Mucosa of gallbladder (tissue), 1 donor: ENCODE measurements at places on chromosomes 13 and 19.

DNA sequence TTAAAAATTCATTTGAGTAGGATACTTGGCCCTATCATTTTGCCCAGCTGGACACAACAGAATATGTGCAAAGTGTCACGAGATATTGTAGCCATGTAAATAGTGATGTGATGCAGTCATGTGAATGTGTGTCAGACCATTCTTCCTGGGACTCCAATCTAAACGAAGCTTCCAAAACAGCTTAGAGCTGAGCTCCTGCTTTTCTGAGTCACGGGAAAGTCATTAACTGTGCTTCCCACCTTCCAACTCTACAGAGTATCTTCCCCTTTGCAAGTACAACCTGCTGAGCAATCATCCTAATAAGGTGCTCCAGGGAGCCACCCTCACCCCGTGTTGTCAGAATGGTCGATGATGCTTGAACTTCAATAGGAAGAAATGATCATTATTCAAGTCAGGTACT is 294.7 kb downstream of the MYO16 start:
- no peak for DNase-seq

DNA sequence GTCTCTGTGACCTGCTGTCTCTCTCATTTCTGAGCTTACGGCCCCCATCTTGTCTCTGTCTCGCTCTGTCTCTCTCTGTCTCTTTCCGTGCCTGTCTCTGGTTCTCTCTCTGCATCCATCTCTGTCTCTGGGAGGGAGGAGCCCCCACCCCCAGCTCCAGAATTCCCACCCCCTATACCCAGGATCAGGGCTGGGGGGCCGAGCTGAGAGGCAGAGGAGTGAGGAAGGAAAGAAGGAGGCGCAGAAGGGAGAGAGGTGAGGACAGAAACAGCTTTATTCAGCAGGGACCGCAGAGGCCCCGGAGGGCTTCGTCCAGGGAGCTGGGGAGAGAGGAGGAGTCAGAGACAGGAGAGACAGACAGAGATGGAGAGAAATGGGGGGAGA is 14.0 kb downstream of the JOSD2 start:
- no peak for DNase-seq

- no peak for DNase-seq
These were observed 1.5 kb upstream of the HCN2 start for GRCh38 chr19:588093-588740.

DNA sequence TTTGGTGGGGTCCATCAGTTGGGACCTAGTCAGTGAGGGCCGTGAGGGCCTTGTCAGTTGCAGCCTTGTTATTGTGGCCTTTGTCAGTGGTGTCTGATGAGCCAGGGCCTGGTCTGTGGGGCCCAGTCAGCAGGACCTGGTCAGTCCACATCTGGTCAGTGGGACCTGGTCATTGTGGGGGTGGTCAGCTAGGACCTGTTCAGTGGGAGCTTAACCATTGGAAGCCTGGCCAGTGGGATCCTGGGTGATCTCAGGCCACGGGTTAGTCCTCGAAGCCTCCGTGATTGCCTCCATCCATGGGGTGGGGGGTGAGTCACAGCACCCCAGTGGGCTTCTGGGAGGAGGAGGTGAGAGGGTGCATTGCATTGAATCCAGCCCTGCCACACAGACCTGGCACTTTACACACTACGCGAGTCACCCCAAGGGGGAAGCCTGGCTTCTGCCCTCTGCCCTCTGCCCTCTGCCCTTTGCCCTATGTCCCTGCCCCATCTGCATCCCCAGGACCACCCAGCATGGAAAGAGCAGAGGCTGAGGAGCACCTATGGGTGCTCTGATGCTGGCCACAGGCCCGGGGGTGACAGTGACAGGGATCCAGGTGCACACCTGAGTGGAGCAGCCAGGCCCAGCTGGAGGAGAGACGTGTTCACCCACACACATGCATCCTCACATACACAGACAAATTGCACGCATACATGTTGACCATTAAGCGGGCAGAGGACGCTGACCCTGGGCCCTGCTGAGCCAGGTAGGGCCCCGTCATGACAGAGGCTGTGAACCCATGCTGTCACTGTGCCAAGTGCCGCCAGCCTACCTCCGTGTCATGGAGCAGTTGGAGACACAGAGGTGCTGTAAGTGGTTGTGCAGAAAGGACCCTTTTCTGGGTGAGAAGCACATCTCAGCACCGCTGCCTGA is 59.8 kb upstream of the TPM4 start:
- DNase-seq = no peak

GRCh38 chr19:58553799-58554493 is 959 bp downstream of the CHMP2A start:
- no peak for DNase-seq

DNA sequence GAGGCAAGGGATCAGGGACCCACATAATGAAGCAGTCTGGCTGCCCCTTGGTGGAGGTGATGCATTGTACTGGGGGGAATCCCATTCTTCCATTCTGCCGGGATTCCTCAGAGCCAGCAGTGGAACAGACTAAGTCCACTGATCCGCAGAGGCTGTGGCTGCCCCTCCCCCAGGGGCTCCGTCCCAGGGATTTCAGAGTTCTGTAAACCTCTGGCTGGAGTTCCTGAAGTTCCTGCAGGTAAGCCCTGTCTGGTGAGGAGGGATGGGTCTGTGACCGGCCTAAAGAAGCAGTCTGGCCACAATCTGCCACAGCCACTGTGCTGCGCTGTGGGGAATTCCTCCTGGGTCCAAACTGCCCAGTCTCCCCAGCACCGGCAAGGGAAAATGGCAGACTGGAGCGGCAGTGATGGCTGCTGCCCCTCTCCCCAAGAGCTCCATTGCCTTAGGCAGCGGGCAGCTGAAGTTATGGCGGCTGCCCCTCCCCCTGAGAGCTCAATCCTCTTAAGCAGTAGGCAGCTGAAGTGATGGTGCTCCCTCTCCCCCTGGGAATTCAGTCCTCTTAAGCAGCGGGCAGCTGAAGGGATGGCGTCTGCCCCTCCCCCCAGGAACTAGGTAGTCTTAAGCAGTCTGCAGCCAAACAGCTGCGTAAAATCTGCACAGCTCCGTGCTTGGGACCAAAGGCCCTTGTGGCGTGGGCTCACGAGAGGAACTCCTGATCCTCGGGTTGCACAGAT is 155.7 kb downstream of the PCDH17 start:
- DNase-seq = no peak

- DNase-seq = no peak
These were observed 42.9 kb upstream of the KLF2 start for GRCh38 chr19:16281743-16282142.

- DNase-seq = no peak
These were observed 29.2 kb upstream of the CERS4 start for GRCh38 chr19:8180018-8180417.

DNA sequence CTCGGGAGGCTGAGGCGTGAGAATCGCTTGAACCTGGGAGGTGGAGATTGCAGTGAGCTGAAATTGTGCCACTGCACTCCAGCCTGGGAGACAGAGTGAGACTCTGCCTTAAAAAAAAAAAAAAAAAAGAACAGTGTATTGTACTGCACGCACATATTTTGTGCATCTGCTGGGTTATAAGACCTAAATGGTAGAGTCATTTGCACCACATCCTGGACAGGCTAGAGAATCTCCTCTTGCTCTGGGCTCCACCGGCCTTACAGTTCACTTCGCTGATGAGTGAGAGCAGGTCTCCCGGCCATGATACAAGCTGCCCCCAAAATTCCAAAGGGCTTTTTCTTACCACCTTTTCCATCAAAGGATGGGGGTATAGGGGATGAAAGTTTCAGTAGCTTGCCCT is 7.2 kb upstream of the SAE1 start:
- no peak for DNase-seq

DNA sequence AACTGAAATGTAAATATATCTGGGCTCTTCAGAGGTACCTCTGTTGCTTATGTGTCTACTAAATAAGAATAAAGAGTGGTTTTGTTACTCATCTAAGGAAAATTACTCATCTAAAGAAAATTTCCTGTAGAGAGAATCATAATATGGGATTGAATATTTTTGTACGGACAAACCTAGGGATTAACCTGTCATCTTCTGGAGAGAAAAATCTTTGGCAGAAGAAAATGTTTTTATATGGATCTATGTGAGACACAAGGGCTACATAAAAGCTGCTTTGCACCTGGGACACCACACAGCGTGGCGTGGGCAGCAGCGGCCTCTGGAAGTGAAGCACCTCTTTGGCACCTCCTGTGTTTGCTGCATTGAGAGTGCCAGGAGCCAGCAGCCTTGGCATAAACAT is 242.9 kb upstream of the DACH1 start:
- no peak for DNase-seq

DNA sequence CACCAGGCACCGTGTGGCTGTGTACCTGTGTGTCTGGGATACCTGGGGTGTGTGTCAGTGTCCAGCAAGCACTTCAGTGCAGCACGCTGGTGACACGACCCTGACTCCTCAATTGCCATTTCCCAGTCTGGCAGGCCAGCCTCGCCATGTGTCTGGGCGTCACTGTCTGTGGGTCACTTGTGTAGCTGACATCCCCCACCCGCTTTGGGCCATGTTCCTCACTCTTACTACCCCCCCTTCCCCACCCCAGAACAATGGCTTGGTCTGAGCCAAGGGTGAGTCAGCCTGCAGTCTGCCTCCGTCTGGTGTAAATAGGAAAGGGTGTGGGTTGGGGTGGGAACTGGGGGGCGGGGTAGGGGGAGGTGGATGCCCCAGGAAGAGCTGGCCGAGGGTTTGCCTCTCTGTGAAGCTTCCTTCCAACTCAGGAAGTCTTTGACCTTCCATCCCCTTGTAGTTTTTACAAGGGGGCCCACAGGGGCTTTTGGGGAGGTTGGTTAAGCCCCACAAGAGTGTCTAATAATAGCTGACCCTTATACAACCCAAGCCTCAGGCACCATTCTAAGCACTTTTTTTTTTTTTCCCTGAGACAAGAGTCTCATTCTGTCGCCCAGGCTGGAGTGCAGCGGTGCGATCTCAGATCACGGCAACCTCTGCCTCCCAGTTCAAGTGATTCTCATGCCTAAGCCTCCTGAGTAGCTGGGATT is 17.6 kb downstream of the NOVA2 start:
- peak; percentile 30 for DNase-seq

GRCh38 chr13:109673477-109673876 is 112.9 kb downstream of the IRS2 start:
- DNase-seq = no peak

GRCh38 chr19:13978351-13979243 is 26.3 kb downstream of the DCAF15 start:
- DNase-seq = peak; percentile 53

GRCh38 chr19:14381689-14382474 is 638 bp downstream of the ADGRE5 start:
- DNase-seq = peak; percentile 33

DNA sequence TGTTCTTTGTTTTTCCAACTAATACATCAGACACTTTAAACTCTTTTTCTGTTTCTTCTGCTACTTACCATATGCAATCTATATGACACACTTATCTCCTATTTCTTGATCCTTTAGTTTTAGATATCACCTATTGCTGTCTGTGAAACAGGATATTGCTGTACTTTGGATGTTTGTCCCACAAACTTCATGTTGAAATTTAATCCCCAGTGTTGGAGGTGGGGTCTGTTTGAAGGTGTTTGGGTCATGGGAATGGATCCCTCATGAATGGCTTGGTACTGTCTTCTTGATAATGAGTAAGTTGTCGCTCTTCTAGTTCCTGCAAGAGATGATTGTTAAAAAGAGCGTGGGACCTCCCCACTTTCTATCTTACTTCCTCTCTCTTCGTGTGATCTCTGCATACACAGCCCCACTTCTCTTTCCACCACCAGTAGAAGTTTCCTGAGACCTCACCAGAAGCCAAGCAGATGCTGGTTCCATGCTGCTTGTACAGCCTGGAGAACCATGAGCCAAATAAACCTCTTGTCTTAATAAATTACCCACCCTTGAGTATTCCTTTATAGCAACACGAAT is 244.2 kb downstream of the NHLRC3 start:
- DNase-seq = no peak

- DNase-seq = no peak
These were observed 187.9 kb downstream of the KATNAL1 start for GRCh38 chr13:30119476-30119875.

- no peak for DNase-seq
These were observed 1.5 kb downstream of the ZIC5 start for GRCh38 chr13:99969919-99970650.

DNA sequence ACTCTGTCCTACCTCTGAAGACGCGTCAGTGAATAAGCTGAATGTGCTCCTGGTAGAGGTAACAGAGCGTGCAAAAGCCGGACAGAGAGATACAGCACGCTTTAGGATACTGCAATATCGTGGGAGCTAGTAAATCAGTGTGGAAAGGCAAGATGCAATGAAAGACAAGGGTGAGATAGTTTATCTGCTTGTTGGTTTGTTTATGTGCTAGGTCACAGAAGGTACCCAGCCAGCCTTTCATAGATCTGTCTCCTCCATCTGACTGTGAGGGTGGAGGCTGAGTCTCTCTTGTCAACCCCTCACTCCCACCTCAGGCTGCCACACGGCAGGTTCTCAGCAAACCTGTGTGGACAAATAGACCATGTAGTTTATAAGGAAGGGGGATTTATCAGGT is 904 bp upstream of the GIPC1 start:
- no peak for DNase-seq

- DNase-seq = no peak
These were observed 160.2 kb downstream of the PDS5B start for GRCh38 chr13:32746474-32746873.

GRCh38 chr19:14248578-14249011 is 42.6 kb upstream of the ADGRL1 start:
- no peak for DNase-seq

DNA sequence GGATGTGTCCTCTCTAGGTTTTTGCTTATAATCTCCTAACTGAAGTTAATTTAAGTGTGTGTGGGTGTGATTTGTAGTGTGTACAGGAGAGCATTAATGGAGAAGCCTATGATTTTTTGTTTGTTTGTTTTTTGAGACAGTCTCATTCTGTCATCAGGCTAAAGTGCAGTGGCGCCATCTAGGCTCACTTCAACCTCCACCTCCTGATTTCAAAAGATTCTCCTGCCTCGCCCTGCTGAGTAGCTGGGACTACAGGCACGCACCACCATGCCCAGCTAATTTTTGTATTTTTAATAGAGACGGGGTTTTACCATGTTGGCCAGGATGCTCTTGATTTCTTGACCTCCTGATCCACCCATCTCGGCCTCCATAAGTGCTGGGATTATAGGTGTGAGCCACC is 20.6 kb downstream of the ZNF701 start:
- no peak for DNase-seq

- DNase-seq = peak; percentile 38
These were observed 2.5 kb downstream of the LDLR start for GRCh38 chr19:11091703-11092153.
